ENCODE measurements at places on chromosomes 7 and 10.
A peak's percentile ranks its signal among the peaks of the same experiment; 100 is the strongest.

DNA sequence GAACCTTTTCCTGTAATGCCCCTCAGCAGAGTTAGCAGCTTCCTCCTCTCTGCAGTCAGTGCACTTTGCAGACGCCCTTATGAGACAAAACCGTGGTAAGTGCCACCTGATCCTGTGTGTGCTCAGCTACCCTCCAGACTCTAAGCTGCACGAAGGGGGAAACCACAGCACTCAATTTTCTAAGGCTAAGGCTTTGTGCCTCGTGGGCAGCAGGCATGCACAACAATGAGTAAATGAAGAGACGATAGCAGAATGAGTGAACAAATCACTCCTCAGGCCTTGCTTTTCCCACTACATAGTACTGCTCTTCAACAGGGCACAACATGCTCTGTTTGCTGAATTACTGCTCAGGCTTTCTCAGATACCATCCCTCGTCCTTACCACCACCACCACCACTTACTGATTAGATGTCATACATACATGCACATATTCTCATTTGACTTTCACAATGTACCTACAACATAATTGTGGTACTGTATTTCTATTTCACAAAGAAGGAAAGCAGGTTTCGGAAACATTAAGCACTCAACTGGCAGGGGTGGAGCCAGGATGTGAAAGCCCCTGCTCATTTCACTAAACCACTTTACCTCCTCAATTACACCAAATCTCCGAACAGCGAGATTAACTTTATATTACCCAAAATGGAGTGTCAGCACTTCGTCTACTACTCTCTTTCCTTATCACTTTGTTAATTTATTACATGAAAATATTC is 85.4 kb downstream of the ICA1 start:
- DNase-seq, result no peak

DNA sequence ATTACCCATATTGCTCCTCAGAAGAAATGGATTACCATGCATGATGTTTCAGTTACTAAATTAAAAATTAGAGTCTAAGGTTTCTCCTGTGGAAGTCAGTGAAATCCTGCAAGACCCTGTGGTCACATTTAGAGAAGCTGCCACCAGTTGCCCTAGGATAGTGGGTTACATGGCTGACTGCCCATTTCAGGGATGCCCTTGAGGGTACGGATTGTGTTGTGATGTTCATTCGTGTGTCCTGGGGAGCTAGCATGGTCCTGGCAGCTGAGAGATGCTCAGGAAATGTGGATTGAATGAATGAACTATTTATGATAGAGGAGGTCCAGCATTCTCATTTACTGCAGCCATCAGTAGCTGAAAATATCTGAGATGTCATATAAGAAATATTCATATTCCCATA is 55.1 kb downstream of the TMEM178B start:
- no peak for DNase-seq

DNA sequence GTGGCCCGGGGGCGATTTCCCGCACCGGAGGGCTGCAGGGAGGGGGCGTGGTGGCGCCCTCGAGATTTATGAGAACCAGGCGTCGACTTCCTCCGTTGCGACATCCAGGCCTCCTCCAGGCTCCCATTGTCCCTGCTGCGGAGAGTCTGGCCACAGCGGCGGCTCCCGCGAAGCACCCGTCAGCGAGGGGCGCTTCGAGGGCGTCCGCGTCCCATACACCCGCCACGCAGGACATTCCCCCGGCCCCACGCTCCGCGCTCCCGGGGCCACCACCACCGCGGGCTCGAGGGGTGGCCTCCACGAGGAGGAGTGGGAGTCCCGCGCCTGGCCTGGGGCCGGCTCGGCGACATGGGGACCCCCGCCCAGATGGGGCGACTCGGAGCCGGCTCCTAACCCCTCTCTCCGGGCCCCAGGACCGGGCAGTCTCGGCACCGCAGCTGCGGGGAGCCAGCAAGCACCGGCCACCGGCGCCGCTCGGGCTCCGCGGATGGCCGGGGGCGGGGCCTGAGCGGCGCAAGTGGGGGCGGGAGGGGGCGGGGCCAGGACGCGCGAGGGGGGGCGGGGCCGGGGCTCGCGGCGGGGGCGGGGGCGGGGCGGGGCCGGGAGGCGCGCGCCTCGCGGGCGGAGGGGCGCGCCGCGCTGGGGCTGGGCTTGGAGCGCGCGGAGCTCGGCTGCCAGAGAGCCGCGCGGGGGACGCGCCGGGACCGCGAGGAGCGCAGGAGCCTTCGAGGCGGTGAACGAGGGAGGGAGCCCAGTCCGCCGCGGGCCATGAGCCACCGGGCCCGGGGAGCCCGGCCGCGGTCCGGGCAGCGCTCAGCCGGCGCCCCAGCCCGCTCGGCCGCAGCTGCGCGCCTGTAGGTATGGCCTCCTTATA is at the start of gene SH2B2:
Gene SH2B2, plus strand, starts transcription at position 632 of the 874 bp plus-strand sequence. CDS start 13,683 bp downstream, outside the sequence.
- peak; percentile 51 for DNase-seq

DNA sequence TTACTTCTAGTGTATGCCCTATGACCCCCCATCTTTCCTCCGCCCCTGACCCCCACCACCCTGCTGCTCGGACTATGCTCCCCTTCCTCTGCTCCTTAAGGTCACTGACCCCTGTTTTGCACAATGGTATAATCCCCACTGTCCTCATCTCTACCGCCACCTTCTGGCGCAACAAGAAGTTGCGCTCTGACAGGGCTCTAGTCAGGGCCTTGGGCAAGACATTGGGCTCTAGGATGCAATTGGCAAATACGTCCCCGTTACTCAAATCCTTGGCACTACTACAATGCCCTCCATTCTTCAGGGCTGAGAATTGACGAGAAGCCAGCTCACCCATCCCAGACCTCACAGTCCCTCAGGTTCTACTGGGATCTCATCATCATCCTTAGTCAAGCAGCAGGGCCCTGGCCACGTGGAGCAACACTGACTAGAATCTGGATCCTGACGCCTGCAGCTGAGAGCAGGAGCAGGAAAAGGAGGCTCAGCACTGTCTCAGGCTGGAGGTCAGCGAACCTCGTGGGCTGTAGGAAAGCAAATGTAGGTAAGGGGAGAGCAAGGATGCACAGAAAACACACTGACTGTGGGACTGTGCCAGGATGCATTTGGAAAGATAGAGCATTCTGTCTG is 10.6 kb downstream of the LRIT2 start:
- DNase-seq, result no peak

- DNase-seq, result no peak
Observed at GRCh38 chr7:81297317-81297716, 378.5 kb upstream of the SEMA3C start.

GRCh38 chr7:140923358-140924006 is 1.2 kb downstream of the BRAF start:
- DNase-seq, result no peak

- no peak for DNase-seq
Observed at GRCh38 chr7:157684157-157684908, 347.5 kb downstream of the DNAJB6 start.

Measured in NCI-H1105 (cell line).